ENCODE measurements at places on chromosomes 12 and 14.

DNA sequence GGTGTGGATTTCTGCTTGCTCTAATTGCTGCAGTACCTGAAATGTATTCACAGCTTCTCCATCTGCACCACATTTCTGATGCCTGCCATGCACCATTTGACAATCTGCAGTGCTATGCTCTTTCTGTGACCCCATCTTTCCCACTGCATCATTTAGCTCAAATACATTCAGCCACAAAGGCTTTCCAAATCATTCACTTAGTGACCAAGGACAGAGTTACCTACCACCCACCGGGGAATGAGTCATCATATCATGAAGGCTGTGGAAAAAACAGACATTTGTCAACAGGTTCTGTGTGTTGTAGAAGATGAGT is 465.5 kb upstream of the ATP2B1 start:
- peak; percentile 10 for DNase-seq

DNA sequence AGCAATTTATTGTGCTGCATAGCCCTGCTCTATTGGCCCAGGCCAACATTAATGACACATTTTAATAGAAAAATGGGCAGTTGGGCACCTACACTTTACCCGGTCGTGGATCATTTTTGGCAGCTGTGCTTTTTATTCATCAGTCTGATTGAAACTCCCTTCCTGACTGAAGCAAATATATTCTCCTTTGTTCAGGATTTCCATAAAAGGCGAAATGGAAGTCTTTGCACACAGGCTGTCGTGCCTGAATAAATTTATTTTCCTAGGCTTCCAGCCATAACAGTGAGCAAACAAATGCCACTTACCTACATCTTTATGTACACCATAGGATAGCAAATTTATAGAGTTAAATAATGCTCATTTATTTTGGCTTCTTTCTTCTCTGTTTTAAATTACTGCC is 480.7 kb upstream of the DCN start:
- peak; percentile 28 for DNase-seq

DNA sequence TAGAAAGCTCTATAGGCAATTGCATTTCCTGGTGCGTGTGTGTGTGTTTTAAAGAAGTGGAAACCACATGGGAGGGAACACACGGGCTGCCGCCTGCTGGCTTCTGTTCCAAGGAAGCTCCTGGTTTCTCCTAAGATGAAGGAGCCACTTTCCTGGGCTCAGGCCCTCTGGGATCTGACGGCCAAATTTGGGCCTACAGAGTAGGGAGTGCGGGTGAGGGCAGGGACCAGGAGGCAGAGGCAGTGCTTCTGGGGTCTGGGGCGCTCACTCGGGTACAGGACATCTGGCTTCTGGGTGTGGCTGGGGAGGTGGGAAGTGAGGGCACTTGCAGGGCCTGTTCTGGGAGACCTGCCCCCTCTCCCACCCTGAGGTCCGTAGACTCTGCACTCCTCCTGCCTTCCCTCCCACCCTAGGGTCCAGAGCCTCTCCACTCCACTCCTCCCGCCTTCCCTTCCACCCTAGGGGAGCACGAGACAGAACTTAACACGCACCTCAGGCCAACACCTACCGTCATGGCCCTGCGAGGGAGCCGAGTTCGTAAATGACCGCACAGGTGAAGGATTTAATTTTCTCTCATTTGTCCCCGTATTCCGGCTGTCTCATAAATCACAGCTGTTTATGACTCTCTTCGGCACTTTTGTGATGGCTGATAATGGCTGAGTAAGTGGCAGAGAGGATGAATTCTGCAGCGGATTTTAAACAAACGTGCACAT is 127.7 kb downstream of the KIF26A start:
- no peak for DNase-seq

DNA sequence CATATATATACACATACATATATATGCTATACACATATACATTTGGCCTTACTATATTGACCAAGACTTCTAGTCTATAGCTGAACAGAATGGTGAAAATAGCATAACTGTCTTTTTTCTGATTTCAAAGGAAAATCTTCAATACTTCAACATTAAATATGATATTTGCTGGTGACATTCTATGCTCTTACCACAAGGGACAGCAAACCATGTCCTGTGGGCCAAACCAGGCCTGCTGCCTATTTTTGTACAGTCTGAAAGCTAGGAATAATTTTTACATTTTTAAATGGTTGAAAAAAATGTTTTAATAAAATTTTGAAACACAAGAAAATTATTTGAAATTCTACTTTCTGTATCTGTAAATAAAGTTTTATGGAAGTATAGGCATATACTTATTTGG is 63.6 kb downstream of the EML5 start:
- DNase-seq = no peak

DNA sequence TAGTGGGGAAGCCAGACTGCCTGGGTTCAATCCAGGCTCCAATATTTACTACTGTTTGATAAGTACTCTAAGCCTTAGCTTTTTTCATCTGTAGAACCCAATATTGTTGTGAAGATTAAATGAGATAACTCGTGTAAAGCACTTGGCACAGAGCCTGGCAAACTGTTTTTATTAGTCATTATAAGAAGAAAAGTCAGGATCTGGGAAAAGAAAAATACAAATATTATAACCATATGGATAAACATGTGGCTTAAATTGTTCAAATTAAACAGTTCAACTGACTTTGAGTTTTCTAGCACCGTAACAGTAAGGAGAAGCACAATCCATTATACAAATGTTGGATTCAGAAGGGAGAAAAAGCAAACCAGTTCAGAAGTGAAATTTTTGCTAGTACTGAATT is 22.0 kb upstream of the CDK17 start:
- no peak for DNase-seq

All from tongue (tissue), 3 donors.